ENCODE measurements at places on chromosomes 1 and 21.

DNA sequence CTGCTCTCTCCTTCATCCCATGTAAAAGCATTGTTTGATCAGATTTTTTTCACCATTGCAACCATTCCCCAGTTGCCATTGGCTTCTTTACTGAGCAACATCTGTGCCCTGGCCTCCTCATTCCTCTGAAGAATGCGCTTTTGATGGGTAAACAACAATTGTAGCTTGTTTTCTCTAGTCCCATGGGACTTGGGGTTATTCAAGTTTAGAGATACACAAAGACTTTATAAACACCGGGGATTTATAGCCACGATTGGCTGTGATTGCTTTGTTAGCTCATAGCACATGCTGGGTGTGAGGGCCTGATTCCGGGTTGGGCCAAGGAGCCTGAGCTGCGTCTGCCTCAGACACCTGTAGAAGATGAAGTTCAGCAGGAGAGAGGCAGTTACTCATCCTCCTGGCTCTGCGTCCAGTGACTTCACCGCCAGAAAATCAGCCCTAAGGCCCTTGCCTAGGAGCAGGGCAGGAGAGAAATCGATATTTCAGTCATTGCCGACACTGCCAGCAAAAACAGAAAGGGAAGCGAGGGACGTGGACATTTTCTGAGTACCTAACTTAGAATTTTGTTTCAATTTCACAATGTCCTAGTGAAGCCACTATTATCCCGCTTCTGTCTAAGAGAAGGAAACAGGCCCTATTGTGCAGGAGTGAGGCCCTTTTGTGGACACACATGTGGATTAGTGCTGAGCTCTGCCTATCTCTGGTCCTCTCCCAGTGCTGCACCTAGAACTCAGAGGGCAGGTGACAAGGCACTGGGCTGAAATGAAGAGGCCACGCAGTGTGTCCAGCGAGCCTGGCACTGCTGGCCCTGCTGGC is 159.8 kb upstream of the USP24 start:
- no peak for DNase-seq

DNA sequence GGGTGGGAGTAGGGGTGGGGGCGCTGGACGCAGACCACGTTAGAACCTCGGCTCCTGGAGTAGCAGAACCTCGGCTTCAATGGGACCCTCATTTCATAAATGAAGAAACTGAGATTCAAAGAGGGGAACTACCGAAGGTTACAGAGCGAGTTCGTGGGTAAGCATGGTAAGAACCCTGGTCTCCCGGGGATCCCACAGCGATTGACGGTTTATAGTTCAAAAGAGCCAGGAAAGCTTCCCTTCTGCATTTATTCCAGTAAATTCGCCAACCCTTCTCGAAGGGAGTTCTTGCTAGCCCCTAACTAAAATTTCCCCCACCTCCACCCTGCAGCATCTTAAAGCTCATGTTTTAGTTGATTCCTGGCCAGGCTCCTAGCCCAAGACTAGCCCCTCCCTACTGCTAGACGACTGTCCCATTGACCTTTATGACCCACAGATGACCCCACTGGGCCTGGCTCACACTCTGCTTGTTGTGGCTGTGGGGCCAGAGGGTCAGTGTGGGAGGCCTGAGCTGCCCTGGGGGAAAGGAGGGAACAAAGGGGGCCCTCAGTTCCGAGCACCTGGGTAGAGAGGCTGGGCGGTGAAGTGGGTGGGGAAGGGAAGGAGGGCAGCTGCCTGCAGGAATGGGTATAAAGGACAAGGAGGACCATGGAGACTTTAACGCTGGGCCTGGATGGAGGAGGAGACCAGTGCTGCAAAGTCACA is 558 bp upstream of the KIF21B start:
- no peak for DNase-seq

DNA sequence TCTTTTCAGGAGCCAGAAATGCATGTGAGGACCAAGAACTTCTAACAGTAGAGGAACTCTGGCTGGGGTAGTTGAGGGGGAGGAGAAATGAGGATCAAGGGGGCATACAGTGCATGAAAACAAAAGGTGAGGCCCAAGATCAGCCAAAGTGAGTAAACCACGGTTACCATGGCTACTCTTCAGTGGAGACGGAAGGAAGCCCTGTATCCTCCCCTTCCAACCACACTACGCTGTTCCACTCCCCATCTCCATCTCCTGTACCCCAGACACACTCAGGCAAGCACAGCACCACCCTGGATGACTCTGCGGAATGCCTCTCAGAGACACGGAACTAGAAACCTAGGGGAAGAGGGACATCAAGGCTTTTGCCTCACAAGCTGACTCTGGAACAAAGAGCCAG is 157.6 kb upstream of the CAMK1G start:
- no peak for DNase-seq

GRCh38 chr1:62045574-62045973 is 149.1 kb upstream of the L1TD1 start:
- DNase-seq, result no peak

DNA sequence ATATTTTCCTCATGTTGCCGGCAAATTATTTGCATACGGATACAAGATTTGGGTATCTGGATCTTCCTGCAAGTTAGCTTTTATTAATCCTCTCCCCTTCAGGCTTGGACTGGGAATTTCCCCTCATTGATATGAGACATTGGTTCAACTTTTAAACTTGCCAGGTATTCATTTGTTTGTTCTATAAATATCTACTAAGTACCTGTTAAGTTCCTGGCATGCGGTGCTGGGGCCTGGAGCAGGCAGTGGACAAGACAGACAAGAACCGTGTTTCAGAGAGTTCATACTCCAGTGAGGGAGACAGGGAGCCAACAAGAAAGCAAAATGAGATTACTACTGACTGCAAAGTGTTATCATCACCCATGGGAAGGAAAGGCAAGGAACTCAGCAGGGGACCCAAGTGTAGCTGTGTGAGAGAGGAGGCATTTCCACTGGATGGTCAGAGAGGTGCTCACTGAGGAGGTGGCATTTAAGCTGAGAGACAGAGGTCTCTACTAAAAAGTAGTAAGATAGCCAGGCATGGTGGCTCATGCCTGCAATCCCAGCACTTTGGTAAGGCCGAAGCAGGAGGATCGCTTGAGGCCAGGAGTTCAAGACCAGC is 39.1 kb upstream of the FHAD1 start:
- no peak for DNase-seq

GRCh38 chr1:147665521-147665920 is 4.8 kb downstream of the ACP6 start:
- DNase-seq, result no peak

DNA sequence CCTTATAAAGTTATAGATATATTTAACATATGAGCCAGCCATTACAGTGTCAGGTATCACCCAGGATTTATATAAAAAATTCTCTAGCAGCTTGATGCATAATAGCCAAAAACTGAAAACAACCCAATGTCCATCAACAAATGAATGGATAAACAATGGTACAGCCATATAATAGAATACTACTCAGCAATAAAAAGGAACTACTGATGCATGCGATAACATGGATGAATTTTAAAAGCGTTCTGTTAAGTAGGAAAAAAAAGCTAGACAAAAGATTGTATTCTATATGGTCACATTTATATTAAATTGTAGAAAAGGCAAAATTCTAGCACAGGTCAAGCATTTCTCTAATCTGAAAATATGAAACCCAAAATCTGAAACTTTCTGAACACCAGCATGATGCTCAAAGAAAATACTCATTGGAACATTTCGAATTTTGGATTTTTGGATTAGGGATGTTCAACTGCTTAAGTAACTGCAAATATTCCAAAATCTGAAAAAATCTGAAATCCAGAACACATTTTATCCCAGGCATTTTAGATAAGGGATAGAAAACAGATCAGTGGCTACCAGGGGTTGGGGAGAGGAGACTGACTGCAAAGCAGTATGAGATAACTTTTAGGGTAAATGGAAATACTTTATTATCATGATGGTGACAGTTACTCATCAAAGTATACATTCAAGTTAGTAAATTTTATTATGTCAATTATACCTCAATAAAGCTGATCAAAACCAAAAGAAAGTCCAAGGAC is 22.0 kb downstream of the SLC16A1 start:
- no peak for DNase-seq

DNA sequence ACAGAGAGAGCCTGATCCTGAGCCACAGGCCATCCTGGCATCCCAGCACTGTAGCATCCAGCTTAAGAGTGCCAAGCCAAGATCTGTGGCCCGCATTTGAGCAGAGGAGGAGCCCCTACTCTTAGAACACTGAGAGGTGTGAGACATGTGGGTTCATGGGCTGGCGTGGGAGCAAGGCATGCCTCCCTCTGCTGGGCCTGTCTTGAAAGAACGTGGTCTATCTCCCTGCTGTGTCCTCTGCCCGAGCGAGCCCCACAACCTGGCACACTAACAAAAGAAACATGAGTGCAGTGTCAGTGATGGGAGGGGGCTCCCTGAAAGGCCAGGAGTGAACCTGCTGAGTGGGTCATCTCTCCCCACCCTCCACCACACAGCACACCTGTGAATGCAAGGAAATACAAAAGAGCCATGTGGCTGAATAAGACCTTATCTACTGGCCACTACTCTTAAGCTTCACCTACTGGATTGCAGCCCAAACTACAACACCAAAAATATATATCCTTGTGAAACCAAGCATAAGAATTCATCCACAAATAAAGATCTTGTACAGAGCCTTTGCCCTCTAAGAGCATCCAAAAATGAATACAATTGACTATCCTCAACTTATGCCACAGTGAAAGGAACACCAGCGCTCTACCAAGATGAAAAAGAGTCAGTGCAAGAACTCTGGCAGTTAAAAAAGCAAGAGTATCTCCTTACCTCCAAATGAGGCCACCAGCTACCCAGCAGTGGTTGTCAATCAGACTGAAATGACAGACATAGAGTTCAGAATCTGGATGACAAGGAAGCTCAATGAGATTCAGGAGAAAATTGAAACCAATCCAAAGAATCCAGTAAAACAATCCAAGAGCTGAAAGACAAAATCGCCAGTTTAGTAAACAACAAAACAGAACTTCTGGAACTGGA is 259.4 kb upstream of the DAB1 start:
- no peak for DNase-seq

DNA sequence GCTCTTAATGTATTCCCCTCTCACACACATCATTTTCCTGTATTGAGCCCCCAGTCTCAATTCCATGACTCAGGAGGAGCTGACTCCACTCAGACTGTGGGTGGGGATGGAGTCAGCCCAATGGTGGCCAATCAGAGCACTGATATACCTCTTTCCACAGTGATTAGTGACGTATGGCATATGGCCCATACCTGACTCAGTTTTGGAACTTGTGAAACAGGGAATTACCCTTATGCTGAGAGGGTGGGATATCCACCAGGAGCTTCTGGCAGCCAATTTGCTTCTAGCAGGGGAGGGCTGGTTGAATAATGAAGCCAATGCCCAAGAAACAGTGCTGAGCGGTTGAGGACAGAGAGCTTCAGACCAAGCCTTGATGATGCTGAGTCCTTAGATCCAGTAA is 86.4 kb upstream of the SPATA6 start:
- DNase-seq, result no peak

GRCh38 chr1:1427106-1427819 is 6.2 kb upstream of the ANKRD65 start:
- DNase-seq, result no peak

DNA sequence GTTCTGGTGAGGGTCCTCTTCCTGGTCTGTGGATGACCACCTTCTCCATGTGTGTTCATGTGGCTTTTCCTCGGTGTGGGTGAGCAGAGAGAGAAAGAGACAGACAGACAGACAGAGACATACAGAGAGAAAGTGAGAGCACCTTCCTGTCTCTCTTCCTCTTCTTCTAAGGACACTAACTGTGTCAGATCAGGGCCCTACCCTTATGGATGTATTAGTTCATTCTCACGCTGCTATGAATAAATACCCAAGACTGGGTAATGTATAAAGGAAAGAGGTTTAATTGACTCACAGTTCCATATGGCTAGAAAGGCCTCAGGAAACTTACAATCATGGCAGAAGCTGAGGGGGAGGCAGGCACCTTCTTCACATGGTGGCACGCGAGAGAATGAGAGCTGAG is 131.5 kb upstream of the ZNF648 start:
- DNase-seq, result no peak

- no peak for DNase-seq
These were observed 6.1 kb downstream of the PARK7 start for GRCh38 chr1:7967651-7968050.

DNA sequence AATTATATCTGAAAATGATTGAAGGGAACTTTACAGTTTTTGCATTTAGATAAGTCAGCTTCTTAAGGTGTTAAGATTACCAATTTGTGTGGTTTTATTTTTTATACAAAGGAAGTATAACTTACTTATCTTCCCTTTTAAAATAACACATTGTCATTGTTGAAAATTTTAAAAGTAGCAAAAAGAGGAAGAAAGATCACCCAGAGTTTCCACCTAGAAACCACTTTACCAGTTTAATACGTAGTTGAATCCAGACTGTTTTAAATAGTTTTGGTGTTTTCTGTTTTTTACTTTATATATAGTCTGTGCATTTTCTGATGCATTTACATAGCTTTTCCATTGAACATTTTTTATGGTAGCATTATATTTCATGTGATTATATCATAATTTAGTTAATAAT is 6.1 kb downstream of the CCDC18 start:
- DNase-seq, result no peak

DNA sequence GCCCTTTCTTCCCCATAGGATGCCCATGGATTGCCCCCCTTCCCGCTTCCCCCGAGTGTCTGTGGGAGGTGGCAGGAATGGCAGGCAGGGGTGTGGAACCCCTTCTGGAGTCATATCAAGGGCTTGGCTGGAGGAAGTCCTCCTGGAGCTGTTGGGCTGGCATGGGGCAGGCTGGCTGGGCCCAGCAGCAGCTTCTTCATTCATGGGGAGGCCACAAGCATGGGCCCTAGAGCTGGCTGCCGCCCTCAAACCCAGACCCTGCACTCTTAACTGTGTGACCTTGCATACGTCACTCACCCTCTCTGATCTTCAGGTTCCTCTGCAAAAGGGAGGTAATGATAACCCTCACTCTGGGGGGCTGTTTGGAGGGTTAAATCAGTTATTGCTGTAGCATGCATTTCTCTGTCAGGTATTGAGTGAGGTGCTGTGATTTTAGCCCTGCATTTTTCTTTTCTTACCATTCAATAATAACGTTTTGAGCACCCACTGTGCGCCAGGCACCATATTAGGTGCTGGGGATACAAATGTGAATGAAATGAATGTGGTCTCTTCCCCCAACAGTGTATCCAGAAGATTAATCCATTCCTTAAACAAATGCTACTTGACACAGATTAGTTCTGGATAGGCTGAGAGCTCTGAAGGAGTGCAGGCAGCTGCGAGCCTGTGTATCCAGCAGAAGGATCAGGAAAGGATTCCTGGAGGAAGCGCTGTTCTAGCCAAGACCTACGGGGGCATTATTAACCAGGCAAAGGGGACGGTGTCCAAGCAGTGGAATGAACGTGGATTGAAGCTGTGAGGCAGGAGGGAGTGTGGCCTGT is 9.3 kb downstream of the PCSK9 start:
- DNase-seq, result no peak

GRCh38 chr1:17094664-17095063 is 24.6 kb downstream of the PADI2 start:
- no peak for DNase-seq

GRCh38 chr21:24046829-24047443 is 1560.3 kb downstream of the MRPL39 start:
- no peak for DNase-seq

DNA sequence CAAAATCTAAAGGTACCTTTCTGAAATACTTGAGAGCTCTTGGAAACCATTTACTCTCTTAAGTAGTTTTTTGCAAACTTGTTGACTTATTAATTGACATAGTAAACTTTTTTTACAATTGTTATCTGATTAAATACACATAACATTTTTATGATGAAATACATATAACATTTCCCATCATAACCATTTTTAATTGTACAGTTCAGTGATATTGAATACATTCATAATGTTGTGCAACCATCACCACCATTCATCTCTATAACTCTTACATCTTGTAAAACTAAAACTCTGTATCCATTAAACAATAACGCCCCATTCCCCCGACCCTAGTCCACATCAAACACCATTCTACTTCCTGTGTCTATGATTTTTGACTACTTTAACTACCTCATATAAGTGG is 95.7 kb upstream of the ZNF648 start:
- DNase-seq, result no peak

Measured in stimulated activated CD4-positive, alpha-beta T cell treated with anti-CD3 and anti-CD28 coated beads, Interleukin-2, amount 100 ng/mL, for 4 hours (primary cell).